Stimulated activated CD4-positive, alpha-beta T cell treated with anti-CD3 and anti-CD28 coated beads, Interleukin-1b, Interleukin-23, amount 100 ng/mL, for 48 hours (primary cell): ENCODE measurements at places on chromosomes 2 and 18.

- no peak for DNase-seq
Measured at GRCh38 chr2:86649119-86649947, 25.7 kb upstream of the RNF103 start.

GRCh38 chr18:56639104-56639381 is 651 bp upstream of the TXNL1 start:
- no peak for DNase-seq

- no peak for DNase-seq
Measured at GRCh38 chr2:23492921-23493320, 107.9 kb downstream of the KLHL29 start.

DNA sequence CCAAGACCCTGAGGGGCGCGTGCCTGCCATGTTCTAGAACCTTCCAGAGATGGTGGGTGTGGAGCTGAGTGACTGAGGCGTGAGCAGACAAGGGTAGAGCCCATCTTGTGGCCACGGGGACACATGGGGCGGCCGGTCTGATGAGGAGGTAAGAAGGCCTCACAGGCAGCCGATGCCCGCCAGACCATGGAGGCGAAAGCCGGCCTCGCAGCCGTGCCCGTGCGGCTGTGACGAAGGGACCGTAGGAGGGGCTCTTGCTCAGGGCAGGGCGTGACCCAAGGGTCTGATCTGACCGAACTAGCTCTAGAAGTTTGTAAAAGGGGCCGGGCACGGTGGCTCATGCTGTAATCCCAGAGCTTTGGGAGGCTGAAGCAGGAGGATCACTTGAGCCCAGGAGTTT is 19.6 kb downstream of the D2HGDH start:
- DNase-seq = no peak

DNA sequence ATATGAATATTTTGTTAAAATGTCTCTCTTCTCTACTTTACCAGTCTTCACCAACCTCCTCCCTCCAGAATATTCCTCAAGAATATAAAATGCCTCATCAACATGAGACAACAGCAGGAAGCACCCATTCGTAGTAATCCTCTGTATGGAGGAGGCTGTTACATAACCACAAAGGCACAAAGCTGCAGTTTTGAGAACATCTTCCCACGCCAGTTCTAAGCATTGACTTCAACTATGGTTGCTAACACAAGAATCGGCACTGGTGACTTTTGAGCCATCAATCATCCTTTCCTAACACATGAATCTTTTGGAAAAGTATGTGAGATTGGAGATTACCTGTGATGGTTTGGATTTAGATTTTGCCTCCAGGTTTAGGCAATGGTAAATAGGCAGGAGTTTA is 54.9 kb upstream of the CYP1B1 start:
- DNase-seq = no peak

DNA sequence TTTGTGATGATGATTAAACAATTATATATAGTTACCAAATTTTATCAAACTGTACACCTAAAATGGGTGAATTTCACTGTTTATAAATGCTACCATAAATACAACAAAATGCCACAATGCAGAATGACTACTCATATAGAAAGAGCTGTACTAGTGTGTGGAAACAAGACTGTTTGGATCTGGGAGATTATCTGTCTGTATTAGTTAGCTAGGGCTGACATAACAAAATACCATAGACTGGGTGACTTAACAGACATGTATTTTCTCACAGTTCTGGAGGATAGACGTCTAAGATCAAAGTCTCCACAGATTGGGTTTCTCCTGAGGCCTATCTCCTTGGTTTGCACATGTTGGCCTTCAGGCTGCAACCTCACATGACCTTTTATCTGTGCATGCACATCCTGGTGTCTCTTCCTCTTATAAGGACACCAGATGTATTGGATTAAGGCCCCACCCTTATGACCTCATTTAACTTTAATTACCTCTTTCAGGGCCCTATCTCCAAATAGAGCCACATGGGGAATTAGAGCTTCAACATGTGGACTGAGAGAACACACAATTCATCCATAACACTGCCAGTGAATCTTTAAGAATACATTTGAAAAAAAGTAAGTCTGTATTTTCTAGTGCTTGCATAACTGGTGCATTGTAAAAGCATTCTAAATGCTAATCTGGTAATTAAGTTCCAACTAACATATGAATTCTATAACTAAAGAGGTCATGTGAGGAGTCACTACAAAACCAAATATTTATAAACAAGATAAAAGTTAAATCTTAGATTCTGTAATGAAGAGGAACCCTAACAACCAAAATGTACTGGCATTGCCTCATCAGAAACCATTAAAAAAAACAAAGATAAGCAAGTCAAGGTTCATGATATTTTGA is 699.6 kb downstream of the NYAP2 start:
- DNase-seq = no peak

DNA sequence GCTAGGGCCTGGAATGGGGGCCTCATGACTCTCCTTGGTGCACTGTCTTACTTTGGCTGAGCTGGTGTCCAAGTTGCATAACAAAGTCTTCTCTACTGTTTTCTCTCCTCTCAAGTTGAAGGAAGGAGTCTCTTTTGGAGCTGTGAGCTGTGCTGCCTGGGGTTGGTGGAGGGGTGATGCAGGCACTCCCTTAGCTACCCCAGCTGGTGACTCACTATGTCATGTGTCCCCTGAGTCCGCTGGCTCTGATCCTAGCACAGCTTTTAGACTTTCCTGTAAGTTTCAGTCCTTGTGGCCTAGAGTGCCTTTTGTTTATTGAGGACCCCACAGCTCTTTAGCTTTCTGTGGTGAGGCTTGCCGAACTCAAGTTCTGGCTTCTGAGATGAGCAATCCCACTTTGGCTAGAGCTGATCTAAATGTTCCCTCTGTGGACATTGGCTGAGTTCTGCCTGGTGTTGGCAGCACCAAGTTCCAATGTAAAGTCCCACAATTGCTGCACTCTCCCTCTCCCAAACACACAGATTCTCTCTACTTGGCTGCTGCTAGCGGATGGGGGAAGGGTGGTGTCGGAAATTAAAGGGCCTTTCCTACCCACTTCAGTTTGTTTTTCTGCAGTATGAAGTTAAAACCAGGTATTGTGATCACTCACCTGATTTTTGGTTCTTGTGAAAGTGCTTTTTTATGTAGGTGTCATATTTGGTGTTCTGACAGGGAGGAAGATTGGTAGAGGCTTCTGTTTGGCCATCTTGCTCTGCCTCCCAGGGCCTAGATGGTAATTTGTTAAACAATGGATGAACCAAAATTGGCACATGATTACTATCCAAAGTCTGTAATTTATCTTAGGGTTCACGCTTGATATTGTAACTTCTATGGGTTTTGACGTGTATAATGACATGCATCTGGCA is 83.2 kb downstream of the COMMD1 start:
- no peak for DNase-seq

GRCh38 chr18:61608316-61608715 is 275.1 kb downstream of the CDH20 start:
- no peak for DNase-seq

- no peak for DNase-seq
Measured at GRCh38 chr2:105078906-105079495, 41.1 kb downstream of the MRPS9 start.

- DNase-seq = no peak
Measured at GRCh38 chr2:143901185-143901842, 618.6 kb downstream of the ZEB2 start.

- no peak for DNase-seq
Measured at GRCh38 chr18:21598726-21599584, 1.5 kb downstream of the ESCO1 start.

- peak; percentile 50 for DNase-seq
Measured at GRCh38 chr2:196174404-196174803, 3.0 kb upstream of the STK17B start.

DNA sequence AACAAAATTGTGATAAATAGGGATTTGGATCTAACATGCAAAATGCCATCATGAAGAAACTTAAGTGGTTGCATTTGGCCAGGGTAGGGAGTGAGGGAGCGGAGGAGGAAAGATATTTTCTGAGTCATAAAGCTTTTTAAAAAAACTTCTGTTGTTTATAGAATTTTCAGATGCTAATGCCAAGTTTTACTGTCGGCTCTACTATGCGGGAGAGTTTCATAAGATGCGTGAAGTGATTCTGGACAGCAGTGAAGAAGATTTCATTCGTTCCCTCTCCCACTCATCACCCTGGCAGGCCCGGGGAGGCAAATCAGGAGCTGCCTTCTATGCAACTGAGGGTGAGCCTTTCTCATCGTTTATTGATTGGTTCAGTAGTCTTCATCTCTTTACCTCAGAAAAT is 56.0 kb upstream of the PTH2R start:
- no peak for DNase-seq
